ENCODE measurements at places on chromosomes 2 and 18.

- no peak for DNase-seq
These were observed 25.9 kb downstream of the MYO7B start for GRCh38 chr2:127561371-127561770.

DNA sequence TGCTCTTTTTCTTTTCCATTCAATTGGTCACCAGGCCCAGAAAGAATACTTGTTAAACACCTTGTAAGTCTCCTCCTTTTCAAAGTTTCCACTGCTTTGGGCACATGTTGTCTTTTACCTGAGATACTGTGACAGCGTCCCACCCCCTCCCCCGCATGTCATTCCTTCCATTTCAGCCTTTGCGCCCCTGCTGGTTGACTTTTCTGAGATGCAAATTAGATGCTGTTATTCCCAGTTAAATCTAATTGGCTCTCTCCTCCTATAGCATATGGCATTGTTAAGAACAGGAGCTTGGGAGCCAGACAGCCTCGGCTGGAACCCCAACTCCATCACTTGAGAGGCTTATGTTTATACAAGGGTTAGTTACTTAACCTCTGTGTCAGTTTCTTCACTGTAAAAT, 80.3 kb upstream of the GAREM1 start:
- no peak for DNase-seq

DNA sequence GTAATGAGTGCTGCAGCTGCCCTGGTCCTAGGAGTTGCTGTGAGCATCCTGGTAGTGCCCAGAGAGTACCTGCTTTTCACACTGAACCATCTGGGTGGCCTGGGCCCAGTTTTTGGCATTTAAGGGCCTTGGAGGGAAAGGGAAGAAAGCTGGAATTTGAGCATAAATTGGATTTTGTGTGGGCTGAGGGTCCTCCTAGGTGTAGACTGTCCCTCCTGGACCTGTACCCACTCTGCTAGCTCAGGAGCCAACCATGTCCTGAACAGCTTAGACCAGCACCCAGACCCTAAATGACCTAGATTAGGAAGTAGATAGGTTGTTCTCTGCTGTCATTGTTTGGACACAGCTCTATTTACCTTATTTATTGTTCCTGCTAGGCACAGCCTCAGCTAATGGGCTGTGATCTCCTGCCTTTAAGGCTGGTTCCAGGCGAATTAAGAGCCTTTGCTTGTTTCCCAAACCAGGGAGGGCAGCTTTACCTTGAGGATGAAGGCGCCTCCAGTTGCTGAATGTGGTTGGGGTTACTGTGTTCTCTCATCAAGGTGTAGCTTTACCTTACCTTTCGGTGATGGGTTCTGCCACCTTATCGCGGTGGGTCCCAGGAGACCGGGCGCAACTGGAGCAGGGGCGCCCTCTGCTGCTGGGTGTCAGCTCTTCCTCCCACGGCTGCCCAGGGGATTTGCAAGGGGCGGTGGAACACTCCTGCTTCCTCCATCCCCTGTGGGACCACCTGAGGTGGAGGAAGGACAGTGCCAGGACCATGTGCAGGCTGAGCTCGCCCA, 34.4 kb downstream of the ITGA6 start:
- DNase-seq = peak; percentile 22

DNA sequence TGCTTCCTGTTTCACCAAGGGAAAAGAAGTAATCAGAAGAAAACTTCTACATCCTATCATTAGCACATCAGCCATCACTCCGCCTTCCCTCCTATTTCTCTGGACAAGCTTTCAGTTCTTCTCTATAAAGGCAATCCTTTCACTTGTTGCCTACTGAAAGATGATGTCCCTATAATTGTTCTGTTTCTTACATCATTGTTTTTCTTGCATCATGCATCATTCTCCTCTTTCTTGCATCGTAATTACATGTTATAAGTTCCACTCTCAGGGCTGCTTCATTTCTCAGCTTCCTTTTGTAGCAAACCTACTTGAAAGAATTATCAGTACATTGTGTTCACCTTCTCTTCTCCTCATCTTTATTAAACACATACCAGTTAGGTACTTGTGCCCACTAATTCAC, 7.2 kb downstream of the SLC30A6 start:
- no peak for DNase-seq

DNA sequence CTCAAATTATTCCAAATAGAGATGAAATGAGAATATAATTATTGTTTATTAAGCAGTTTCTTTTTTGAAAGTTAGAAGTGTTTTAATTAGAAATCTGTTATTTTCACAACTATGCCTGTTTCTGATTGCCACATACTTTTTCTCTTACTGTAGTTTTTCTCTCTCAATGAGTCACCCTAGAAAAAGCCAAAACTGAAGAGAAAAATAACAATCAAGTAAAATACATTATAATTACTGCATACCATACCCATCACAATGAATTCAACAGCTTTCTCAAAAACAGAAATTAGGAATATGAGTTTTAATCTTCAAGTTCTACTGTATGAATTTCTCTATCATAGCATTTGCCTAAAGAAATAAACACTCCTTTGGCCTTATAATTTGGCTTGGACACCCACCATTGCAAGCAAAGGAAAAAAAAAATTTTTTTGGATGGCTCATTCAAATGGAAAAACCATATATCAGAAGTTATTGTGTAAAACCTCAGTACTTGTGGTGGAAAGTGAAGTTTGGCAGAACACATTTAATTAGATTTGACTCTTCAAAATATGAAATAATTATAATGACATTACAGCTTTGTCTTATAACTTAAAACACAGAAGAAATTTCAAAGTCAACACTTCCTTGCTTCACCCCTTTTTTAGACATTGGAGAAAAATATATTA, 138.5 kb downstream of the DYM start:
- peak; percentile 61 for DNase-seq

DNA sequence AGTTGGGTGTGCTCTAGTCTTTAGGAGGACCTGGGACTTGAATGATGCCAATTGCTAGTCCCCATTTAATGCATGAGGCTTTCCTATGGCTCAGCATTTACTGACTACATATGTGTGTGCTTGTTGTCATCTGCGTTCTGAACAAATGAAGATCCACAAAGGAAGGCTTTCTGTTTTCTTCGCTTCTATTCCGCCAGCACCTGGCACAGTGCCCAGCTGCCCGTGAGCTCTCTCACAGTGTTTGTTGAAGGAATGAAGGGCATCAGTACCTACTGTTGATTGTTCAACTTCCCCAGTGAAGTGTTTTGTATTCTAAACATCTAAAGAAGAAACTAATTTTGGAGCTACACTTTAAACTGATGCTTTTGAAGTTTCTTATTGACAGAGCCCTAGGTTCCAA, 122.4 kb upstream of the LINC00305 start:
- DNase-seq = no peak

GRCh38 chr2:42092084-42092996, 44.5 kb downstream of the PKDCC start:
- DNase-seq = peak; percentile 25

- peak; percentile 93 for DNase-seq
These were observed 161.1 kb downstream of the ESCO1 start for GRCh38 chr18:21439431-21439846.

- no peak for DNase-seq
These were observed 44.3 kb upstream of the CAB39 start for GRCh38 chr2:230668184-230668938.

GRCh38 chr18:62017618-62018017, 124.8 kb upstream of the RNF152 start:
- DNase-seq = no peak

DNA sequence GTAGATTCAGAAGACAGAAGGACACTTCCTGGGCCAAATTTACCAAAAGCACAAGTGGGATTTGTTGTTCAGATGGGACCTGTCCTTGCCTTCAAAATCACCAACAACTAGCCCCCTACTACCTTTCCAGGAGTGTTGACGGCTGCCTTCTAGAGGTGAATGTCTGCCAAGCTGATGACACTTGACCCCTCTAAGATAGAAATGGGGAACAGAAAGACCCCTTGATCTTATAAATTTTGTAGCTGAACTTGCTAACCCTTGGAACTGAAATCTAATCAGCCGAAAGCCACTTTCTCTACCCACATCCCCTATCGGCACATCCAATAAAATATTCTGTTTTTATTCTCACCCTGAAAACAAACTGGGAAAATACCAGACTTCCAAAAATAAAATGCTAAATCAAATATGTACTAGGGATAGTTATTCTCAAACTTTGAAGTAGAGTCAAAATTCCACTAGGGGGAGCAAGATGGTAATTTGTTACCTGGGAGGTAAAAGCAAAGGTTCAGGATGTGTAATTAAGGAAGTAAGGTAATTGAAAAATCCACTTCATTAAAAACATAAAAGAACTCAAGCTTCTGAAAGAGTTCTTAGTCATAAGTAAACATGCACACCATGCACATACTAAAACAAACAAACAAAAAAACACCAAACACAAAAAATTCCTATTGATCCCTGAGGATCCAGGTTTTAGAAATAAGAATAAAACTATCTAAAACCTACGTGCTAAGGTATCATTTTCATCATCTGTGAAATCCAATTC, 119.2 kb downstream of the ANKRD44 start:
- DNase-seq = peak; percentile 43

- no peak for DNase-seq
These were observed 29.3 kb upstream of the MMADHC start for GRCh38 chr2:149616681-149617456.

GRCh38 chr2:120241684-120242083, 11.0 kb upstream of the RALB start:
- no peak for DNase-seq

- DNase-seq = no peak
These were observed 212.3 kb downstream of the BCL2 start for GRCh38 chr18:63107171-63107845.

- DNase-seq = no peak
These were observed 1333.1 kb downstream of the LRP1B start for GRCh38 chr2:140797718-140798117.

GRCh38 chr2:236510034-236510433, 59.6 kb upstream of the ACKR3 start:
- DNase-seq = no peak

DNA sequence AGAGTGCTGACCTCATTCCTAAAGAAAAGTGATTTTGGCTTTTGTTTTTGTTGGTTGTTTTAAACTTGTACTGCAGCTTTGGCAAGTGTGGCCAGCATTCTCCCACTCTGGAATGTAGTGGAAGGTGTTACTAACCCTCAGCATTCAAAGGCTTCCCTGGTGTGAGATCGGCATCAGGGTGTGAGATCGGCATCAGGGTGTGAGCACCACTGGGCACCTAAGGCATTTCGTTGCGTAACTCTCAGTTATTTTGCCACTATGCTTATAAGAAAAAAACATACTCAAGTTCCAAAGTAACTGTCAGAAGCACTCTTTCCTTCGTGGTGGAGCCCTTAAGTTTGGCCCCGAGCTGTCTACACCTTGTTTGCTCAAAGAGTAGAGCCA, 1.7 kb downstream of the CYBRD1 start:
- DNase-seq = peak; percentile 57

DNA sequence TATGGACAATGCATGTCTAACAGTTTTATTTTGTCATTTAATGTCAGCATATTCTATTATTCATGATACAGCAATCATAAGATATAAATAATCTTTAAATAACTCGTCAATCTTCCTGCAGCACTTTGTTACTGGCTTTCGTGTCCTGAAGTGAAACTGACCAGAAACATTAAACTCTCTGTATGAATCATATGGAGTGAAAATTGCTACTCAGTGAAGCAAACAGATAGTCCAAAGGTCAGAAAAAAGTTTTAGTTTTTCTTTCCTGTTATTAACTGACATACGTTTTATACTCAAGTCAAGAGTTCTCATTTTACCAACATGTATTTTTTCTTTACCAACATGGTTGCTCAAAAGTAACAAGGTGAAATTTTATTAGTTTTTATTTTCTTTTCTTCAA, 106.8 kb upstream of the GALNT5 start:
- peak; percentile 18 for DNase-seq

- no peak for DNase-seq
These were observed 27.7 kb downstream of the GALNT1 start for GRCh38 chr18:35609236-35609635.

- no peak for DNase-seq
These were observed 11.4 kb downstream of the UBE2F start for GRCh38 chr2:237978058-237978712.

DNA sequence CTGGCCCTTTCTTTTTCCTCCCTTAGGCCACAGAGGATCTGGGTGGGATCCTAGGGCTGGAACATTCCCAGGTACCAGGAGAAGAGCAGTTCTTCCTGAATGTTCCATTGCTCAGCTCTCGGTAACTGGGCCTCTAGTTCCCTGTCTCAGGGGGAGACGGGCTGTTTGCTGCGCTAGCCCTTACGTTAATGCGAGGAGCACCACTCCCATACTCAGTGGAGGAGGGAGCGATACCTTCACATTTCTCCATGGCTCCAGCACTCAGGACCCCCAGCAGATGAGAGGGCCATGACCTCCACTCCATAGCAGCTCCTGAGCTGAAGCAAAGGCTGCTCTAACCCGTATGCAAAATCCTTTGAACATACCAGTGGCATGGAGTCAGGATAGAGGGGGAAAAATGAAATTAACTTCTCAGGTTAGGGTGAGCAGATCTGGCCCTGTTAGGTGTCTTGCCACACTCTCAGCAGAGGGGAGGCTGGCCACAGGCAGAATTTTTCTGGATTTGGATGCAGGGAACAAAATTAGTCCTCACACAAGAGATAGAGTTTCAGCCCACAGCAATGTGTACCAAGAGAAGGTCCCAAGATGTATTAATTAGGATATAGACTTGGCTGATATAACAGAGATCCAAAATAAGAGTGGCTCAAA, 206.7 kb downstream of the ZFP36L2 start:
- DNase-seq = no peak

DNA sequence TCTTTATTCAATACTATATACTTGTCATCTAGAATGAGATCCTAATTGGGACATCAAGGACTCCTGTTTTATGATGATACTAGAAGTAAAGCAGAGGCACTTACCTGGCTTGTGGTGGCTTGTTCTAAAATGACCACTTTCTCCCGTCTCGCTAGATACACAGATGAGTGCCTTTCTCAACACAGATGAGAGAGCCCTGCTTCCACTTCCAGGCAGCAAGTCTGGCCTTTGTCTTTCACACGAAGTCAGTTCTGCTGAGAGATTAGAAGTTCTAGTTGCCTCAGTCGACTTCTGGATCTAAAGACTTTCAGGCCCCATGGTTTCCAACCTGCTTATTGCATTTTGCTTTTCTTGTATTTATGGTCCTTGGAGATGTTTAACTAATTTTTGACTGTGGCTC, 70.3 kb downstream of the PPP1R1C start:
- DNase-seq = no peak

GRCh38 chr2:102185347-102185746, 1.5 kb upstream of the IL1RL2 start:
- no peak for DNase-seq

GRCh38 chr2:161238560-161239325, 69.5 kb upstream of the PSMD14 start:
- DNase-seq = peak; percentile 30

DNA sequence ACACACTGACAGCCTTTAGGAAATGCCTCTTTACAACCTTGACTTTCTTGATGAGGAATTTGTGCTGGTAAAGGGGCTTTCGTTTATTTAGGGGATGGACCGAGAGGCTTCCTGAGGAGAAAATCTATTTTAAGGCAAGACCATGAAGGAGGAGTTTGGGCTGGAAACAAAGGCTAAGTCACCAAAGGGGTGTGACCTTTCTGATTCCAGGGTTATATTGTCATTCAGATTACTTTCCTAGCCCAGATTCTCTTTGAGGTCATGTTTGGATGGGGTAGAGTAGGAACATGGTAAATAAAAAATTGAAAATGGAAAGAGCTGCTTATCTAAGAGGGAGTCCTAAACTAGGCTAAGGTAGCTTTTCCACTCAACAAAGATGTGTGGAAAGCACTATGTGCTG, 77.1 kb upstream of the UGP2 start:
- no peak for DNase-seq

GRCh38 chr18:50447102-50447741, 72.4 kb downstream of the SKA1 start:
- DNase-seq = no peak

Data from kidney glomerular epithelial cell (primary cell).